Activated T-cell treated with anti-CD3 and anti-CD28 coated beads, Interleukin-2, amount 50 U/mL, for 72 hours (primary cell): ENCODE measurements at places on chromosomes 7 and 10. TPM values are rescaled to one million over a fixed set of nuclear protein-coding genes. Genes with fewer than 3 reads are reported as not detected.

GRCh38 chr7:56287429-56288138 is 171.4 kb upstream of the NUPR2 start:
- peaks cover 8% of the 10 kb centered on the region for H3K36me3 ChIP-seq
- no peak overlapping the region for H3K27ac ChIP-seq
- DNase-seq, result peak; percentile 1
- H3K4me1 ChIP-seq, result no peaks in the 10 kb centered on the region

DNA sequence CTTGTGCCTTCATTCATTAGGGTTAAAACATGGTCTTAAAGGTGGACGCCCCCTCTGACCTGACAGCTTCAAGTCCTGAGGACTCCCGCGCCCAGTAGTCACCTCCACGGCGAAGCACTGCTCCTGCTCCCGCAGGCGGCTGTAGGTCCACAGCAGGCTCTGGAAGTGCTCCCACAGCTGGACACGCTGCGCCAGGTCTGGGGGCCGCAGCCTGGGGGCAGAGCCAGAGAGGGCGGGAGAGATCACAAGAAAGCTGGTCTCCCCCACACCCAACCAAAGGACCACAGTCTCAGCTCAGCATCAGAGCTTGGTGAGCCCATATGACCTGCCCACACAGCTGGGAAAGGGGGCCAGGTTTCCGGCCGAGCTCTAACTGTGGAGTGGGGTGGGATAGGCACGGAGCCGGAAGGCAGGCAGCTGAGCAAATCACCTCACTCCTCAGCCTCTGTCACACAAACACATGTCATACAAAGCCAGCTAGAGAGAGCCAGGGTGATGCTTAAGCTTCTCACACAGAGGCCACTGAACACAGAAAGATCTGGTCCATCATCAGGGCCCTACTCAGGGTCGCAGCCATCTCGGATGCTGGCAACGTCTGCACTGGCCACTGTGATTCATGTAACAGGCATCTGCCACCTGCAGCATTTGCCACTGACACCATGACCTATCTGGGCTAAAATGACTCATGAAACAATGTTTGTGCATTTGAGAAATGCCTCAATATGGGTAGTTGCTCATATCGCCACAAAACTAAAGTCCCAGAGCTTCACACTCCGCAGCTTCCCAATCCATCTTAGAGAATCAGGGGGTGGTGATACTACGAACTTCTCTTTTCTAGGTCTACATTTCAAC is 12.6 kb downstream of the HPS1 start:
- DNase-seq, result no peak
- no peak overlapping the region for H3K4me3 ChIP-seq
- no peaks in the 10 kb centered on the region for H3K4me1 ChIP-seq
- H3K27me3 ChIP-seq, result no peaks in the 10 kb centered on the region
- peaks cover 31% of the 10 kb centered on the region for H3K36me3 ChIP-seq
- H3K27ac ChIP-seq, result no peak overlapping the region

Gene ASAH2B
- total RNA-seq, result 12.0 TPM

Gene KNDC1
- 1.2 TPM for total RNA-seq

- H3K4me3 ChIP-seq, result no peak overlapping the region
- DNase-seq, result no peak
- H3K36me3 ChIP-seq, result no peaks in the 10 kb centered on the region
- no peak overlapping the region for H3K27ac ChIP-seq
- no peaks in the 10 kb centered on the region for H3K4me1 ChIP-seq
Observed at GRCh38 chr10:20993389-20993788, 96.3 kb upstream of the NEBL start.

DNA sequence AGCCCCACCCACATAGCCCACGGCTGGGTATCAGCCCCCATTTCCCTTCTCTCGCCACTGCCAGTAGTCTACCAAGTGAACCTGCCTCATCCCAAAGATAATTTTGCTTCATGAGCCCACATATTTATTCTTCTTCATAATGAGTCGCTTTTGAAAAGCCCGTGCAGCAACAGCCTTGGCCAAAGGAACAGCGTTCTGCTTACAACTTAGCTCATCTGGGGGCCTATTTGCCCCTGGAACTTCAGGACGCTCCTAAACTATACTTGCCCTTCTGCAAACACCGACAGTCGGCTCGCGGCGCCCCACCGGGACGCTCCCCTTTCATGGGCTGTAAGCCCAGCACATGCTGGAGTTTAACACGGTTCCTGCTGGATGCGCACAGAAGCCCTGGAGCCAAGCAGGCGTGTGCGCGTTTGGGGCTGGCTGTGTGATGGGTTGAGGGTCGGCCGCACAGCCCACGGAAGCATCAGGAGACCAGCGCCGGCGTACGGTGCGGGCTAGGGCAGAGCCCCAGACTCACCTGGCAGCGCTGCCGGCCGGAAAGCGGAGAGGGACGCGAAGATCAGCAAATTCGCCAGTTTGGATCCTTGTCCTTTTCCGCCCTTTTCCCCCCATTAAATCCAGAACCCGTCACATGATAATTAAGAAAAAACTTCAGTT is 370 bp downstream of the TMEM60 start:
- peaks cover 2% of the 10 kb centered on the region for H3K36me3 ChIP-seq
- peak overlapping the region; percentile 97 for H3K4me3 ChIP-seq
- no peak for DNase-seq

Gene COL13A1
- not detected for total RNA-seq

DNA sequence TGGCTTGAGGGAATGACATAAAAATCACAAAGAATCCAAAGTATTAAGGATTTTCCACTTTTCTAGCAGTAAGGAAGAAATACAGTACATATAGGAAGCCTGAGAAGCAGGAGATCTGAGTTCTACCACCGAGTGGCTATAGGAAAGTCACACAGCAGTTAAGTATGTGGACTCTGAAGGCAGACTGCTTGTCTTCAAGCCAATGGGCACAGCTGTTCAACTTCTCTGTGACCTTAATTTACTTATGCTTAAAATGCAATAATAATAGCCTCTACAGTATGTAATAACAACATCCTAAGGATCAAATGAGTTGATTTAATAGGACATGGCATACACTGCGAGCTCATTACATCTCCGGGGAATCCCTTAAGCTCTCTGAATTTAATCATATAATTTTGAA is 68.0 kb downstream of the CTTNBP2 start:
- H3K4me3 ChIP-seq, result no peak overlapping the region
- no peak overlapping the region for H3K27ac ChIP-seq
- no peaks in the 10 kb centered on the region for H3K36me3 ChIP-seq
- no peaks in the 10 kb centered on the region for H3K4me1 ChIP-seq

GRCh38 chr10:63670291-63670898 is 149.2 kb downstream of the REEP3 start:
- peaks cover 41% of the 10 kb centered on the region for H3K27me3 ChIP-seq
- no peak overlapping the region for H3K4me3 ChIP-seq
- H3K27ac ChIP-seq, result no peak overlapping the region
- H3K4me1 ChIP-seq, result peaks cover 18% of the 10 kb centered on the region
- DNase-seq, result no peak

Gene AMZ1
- total RNA-seq, result 1.3 TPM

- no peaks in the 10 kb centered on the region for H3K36me3 ChIP-seq
- H3K4me3 ChIP-seq, result no peak overlapping the region
- no peaks in the 10 kb centered on the region for H3K27me3 ChIP-seq
- no peaks in the 10 kb centered on the region for H3K4me1 ChIP-seq
- DNase-seq, result no peak
Observed at GRCh38 chr10:107553470-107553869, 389.0 kb upstream of the SORCS1 start.

Gene SORBS1
- total RNA-seq, result 2.4 TPM

DNA sequence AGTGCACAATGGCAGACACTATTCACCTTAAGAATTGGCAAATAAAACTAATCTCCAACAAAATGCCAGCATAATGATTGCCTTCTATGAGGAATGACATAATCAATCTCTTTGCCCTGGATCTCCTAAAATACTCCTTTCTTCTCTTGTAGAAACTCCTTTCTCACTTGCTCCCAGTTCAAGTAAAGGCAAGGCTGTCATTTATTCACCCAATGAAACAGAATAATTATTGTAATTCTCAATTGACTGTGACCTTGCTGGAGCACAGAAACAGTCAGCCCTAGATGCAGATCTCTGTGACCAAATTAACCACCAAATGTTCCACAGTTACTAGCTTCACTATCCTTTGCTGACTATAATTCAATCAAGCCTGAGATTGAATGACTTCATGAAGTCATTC is 99.3 kb downstream of the SEMA3C start:
- no peaks in the 10 kb centered on the region for H3K27me3 ChIP-seq
- no peak overlapping the region for H3K27ac ChIP-seq
- no peak overlapping the region for H3K4me3 ChIP-seq

DNA sequence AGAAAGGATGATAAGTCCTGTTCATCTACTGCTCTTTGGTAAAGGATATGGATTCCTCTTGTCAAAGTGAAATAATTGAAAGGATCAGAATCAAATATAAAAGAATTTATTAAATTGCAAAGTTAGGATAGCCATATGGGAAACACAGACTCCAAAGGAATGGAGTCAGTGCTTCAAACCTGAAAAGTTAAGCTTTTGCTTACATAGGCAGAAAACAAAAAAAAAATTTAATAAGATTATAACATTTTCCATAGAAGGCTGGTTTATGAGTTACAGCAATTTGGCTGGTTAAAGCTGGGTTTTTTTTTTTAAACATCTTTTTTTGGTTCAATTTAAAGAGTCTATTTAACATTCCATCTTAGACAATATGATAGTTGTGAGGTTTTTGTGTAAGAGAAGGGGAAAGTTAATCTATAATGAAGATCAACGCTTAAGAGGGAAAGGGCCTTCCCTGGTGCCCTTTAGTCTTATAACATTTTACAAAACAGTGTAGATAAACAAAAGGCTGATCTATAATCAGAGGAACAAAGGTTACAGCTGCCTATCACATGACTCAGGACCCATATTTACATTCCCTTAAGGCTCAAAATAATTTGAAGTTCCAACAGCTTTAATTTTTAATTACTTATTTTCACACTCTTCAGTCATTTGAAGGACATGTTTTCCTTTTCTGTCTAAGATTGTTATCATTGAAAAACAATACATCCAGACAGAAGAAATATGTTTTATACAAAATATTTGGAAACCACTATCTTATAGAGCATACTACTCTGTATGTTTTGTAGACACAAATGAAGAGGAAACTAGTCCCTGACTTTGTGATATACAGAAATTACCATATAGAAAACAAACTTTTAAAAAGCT is 234.3 kb upstream of the MBL2 start:
- H3K27me3 ChIP-seq, result no peaks in the 10 kb centered on the region
- H3K4me1 ChIP-seq, result no peaks in the 10 kb centered on the region
- no peaks in the 10 kb centered on the region for H3K36me3 ChIP-seq
- no peak overlapping the region for H3K27ac ChIP-seq
- DNase-seq, result no peak

- no peak overlapping the region for H3K4me3 ChIP-seq
- H3K36me3 ChIP-seq, result no peaks in the 10 kb centered on the region
- H3K4me1 ChIP-seq, result peaks cover 10% of the 10 kb centered on the region
- H3K27me3 ChIP-seq, result peaks cover 11% of the 10 kb centered on the region
- no peak overlapping the region for H3K27ac ChIP-seq
Observed at GRCh38 chr7:70833726-70834125, 298.2 kb upstream of the GALNT17 start.

DNA sequence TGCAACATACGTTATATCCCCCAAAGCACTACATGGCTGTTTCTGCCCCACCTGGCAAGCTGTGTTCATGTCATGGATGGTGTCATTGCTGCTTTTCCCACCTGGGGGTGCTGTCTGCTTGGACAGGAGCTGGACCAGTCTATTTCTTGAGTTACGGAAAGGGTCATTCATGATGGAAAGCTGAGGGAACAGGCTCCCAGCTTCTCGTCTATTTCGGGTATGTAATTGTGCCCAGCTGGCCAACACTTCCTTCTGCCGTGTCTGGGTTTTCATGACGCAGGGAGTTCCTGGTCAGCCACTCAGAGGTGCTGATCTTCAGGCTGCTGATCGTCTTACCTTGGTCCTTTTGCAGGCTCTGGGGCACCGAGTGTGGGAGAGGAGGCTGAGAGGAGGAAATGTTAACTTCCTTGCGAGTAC is 8.6 kb downstream of the BTBD16 start:
- H3K27me3 ChIP-seq, result peaks cover 29% of the 10 kb centered on the region
- H3K27ac ChIP-seq, result no peak overlapping the region
- H3K4me3 ChIP-seq, result no peak overlapping the region
- no peaks in the 10 kb centered on the region for H3K4me1 ChIP-seq
- H3K36me3 ChIP-seq, result no peaks in the 10 kb centered on the region

DNA sequence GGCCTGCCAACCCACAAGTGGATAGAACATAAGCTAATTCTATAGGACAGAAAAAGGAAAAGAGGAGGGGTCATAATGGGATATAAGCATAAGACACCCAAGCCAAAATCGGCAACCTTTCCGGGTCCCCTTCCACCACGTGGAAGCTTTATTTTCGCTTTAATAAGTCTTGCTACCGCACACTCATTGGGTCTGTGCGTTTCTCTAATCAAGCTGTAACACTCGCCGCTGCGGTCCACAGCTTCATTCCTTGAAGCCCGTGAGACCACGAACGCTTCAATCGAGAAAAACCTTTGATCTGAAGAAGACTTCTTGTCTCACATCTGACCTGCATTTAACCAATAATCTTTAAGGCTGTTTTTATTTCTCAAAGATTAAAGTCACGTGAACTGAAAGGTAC is 35.8 kb upstream of the HECW1 start:
- H3K27me3 ChIP-seq, result peaks cover 49% of the 10 kb centered on the region
- no peak overlapping the region for H3K27ac ChIP-seq
- H3K36me3 ChIP-seq, result peaks cover 7% of the 10 kb centered on the region

Gene ACTR3C
- 6.3 TPM for total RNA-seq

GRCh38 chr10:97069576-97070362 is 116.0 kb downstream of the SLIT1 start:
- H3K4me3 ChIP-seq, result peak overlapping the region; percentile 21
- peaks cover 13% of the 10 kb centered on the region for H3K4me1 ChIP-seq
- peaks cover 47% of the 10 kb centered on the region for H3K27me3 ChIP-seq
- DNase-seq, result peak; percentile 46
- peaks cover 5% of the 10 kb centered on the region for H3K36me3 ChIP-seq
